Astrocyte (in vitro differentiated cells and primary cell): ENCODE measurements at places on chromosomes 3 and 15.

DNA sequence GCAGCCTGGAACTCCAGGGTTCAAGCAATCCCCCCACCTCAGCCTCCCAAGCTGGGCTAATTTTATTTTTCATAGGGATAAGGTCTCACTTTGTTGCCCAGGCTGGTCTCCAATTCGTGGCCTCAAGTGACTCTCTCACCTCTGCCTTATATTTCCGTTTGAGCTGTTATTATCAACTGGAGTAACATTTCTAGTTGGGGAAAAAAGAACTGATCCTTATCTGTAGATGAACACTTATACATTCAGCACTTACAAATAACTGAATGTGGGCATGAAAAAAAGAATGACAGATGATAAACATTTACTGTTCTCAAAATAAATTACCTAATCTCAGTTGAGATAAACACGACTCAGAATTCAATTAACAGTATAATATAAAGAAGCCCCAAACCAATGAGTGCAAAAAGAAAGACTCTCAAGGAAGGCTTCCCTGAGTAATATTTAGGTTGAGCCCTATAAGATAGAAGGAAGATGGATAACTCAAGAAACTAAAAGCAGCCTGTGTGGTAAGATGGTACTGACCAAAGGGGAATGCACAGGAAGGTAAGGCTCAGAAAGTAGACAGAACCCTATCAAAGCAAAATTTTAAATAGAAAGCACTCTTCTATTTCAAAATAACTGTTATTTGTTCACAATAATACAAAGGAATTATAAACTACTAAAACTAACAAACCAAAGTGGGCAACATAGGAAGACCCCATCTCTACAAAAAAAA is 11.8 kb downstream of the UBE3A start:
- DNase-seq: no peak

- no peak for DNase-seq
Measured at GRCh38 chr3:141388823-141389621, 20.7 kb downstream of the ZBTB38 start.

DNA sequence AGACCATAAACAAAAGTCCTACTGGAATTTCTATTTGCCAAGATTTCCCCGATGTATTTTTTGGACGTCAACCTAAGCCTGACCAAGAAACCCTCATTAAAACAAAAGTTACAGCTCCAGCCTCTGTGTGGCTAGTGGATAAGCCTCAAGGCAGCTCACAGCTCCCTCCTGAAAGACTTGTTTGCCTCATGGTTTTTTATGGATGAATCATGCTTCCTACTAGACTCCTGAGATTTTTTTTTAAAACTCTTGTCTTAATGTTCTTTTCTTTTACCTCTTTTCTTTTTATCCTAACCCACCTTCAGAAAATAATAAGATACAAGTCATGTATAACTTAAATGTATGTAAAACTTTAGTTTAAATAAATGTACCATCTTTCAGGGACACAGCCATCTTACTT is 52.4 kb downstream of the SUCNR1 start:
- peak; percentile 93 for DNase-seq

- DNase-seq: peak; percentile 53
Measured at GRCh38 chr15:74438721-74439316, 5.1 kb upstream of the SEMA7A start.

DNA sequence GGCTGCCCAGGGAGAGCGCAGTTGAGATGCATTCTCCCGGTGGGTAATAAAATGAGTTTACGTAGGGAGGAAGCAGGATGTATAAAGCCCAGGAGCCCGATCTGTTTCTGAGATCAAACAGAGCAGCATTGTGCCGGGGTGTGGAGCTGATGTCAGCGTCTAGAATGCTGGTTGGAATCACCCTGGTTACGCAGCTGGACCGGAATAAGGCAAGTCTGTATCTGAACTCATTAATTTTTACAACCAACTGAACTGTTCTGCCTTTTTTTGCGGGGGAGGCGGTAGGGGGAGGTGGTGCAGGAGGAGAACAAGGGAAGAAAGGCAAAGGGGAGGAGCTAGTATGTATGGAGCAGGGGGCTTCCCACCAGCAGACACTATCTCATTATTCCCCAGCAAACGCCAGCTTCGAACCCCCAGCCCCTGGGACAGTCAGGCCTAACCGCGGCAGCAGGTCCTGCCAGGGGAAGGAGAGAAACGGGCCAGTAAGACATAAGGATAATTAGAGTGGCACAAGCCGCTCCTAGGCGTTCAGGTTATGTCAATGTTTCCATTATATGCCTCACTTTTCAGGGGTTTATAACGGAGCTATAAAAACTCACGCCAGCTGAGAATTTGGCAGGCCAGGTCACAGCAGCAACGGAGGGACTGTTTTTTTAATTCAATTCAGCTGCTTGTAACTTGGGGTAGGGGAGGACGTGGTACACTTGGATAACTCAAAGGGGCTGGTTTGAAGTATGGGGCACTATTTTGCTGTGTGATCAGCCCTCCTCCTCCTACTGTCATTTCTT is 175.3 kb upstream of the HES1 start:
- peak; percentile 87 for DNase-seq

DNA sequence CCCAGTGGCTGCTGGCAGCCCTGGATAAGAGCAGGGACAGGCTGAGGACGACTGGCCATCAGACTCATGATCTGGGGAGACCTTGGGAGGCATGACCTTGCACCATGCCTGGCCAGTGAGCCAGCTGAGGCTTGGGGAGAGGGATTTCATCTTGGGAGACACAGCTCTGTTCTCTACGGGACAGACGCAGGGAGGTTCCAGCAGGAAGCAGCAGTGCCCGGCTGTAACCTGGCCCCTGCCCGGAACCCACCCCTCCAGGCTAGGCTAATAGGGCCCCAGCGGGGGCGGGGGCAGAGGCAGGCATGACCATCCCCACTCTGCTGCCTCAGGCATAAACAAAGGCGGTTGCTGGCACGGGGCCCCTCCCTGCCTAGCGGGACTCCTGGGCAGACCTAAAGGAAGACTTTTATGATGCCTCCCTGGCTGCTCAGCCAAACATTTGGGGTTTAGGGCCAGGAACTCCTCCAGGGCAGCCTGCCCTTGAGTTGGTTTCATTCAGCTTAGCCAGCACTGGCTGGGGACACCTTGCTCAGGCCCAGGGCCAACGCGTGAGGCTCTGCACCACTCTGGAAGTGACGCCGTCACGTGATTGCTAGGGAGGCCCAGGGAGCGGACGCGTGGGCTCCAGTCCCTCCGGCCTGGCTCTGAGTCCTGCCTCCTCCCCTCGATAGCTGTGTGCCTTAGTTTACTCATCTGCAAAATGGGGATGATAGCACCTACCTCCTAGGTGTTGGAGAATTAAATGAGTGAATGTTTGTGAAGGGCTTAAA is 27.6 kb downstream of the HDAC11 start:
- no peak for DNase-seq

- no peak for DNase-seq
Measured at GRCh38 chr3:158766364-158766763, 34.1 kb upstream of the RARRES1 start.

- no peak for DNase-seq
Measured at GRCh38 chr3:107745354-107745753, 222.6 kb downstream of the BBX start.

DNA sequence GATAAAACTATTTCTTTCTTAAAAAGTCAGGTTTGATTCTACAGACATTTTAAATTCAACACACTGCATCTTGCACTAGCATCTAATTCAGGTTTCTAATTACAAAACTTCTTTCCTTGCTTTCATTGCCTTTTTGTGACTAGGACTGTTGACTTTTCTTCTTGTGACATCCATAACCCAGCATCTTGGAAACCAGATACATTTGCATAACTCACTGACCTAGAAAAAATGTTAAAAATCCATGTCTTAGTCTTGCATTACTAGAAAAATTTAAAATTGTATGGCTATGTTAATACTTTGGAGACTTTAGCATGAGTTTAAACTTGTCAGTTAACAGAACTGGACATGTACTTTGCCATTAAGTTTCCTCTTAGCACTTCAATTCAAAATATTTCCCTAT is 72.7 kb downstream of the DTWD1 start:
- no peak for DNase-seq

GRCh38 chr3:123559040-123559861 is 25.6 kb downstream of the HACD2 start:
- peak; percentile 12 for DNase-seq

DNA sequence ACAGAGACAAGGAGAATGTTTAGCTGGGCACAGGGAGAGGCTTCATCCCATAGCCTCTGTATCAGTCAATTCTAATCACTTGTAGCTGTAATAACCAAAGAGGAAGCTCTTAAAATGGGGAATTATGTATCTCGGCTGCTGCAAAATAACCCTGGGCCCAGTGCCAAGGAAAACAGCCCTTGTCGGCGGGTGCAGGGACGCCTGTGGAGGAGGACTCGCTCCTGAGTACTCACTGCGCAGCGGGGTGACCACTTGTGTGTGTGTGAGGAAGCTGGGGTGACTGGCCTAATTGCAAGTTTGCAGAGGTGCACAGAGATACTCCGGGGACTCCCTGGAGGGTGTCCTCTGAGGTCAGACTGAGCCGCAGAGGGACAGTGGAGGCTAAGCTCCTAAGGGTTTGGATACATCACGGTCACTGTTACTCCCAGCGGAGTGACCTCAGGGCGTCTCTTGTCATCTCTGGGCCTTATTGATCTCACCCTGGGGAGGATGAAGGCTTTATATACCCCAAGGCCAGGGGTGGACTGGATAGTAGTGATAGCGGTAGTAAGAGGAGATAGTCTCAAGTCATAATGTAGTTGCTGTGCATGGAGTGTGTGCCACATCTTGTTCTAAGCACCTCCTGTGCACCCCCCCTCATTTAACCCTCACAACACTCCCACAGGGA is 37.2 kb downstream of the SLC6A6 start:
- DNase-seq: no peak

GRCh38 chr3:141111364-141112155 is 60.4 kb downstream of the SPSB4 start:
- DNase-seq: no peak

- DNase-seq: no peak
Measured at GRCh38 chr3:186079925-186080324, 29.0 kb downstream of the ETV5 start.

DNA sequence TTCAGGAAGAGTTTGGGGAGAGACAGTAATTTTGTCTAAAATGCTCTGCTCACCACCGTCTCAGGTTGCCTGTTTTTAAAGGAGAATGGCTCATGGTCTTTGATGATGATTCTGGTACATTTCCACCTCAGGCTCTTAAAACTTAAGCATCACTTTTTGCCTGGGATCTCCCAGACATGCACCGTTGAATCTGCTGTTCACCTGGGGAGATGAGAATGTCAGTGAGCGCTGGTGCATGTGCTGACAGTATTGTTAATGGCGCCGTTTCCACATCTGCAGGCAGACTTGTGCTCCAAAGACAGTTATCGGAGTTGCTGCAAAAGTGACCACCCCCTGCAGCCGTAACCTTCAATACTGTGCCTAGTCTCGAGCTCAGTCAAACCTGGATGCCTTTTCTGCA is 219.0 kb upstream of the TPM1 start:
- no peak for DNase-seq

DNA sequence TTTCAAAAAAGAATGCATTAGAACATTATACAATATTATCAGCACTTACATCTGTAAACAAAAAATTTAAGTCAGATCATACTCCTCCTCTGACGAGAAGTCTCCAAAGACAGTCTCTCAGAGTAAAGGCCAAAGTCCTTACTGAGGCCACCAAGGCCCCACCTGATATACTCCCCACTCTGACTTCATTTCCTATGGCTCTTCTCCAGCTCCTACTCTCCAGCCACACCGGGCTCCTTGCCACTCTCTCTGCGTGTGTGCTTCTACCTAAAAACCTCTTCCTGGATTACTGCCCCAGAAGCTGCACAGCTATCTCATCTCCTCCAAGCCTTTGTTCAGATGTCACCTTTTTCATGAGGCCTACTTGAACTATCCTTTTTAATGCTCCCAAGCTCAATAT is 5.0 kb downstream of the DCP1A start:
- peak; percentile 32 for DNase-seq

DNA sequence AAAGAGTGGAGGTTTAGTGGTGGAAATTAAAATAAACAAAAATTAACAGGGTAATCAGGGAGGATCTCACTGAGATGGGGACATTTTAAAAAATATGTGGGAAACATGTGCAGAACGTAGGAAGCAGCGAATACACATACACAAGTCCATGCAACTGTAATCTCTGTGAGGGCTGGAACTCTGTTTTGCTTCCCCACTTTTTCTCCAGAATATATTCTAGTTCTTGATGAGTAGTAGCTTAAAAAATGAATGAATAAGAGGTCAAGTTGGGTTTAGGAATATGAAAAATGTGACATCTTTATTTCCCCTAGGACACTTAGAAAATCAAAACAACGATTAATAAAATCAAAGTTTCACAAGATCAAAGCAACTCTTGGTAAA is 312.2 kb upstream of the ZNF717 start:
- DNase-seq: peak; percentile 10

DNA sequence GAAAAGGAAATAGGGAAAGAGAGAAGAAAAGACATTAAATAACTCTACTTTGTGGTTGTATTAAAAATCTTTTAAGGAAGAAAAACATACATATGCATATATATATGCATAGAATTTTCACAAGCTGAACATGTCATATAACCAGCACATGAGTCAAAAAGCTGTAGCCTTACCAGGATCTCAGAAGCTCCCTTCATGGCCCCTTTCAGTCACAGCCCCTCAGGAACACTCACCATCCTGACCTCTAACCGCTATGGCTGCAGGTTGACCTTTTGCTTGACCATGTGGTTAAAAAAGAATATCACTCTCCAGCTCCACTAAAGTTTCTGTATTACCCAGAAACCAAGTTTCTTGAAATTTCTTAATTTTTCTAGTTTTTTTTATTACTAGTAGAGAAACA is 103.4 kb downstream of the CHST2 start:
- DNase-seq: no peak

GRCh38 chr15:76340198-76340802 is 3.7 kb downstream of the ISL2 start:
- no peak for DNase-seq

DNA sequence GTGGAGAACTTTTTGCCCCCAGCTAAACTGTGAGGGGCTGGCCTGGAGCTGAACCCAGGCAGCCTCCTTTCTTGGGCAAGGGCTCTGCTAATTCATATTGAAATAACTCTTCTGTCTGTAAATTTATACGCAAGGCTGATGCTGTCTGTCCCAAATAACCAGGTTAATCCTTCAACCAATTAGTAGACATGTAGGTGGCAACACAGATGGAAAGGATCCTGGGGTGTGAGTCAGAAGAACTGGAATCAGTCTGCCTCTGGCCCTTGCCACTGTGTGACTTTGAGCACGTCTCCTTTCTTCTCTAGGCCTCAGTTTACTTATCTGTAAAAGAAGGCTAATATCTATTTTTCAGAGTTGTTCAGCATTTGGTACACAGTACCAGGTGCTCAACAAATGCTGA is 48.3 kb upstream of the IREB2 start:
- DNase-seq: no peak

GRCh38 chr15:83565553-83566159 is 88.3 kb upstream of the ADAMTSL3 start:
- DNase-seq: no peak

- no peak for DNase-seq
Measured at GRCh38 chr15:66216806-66217205, 36.7 kb downstream of the MEGF11 start.

DNA sequence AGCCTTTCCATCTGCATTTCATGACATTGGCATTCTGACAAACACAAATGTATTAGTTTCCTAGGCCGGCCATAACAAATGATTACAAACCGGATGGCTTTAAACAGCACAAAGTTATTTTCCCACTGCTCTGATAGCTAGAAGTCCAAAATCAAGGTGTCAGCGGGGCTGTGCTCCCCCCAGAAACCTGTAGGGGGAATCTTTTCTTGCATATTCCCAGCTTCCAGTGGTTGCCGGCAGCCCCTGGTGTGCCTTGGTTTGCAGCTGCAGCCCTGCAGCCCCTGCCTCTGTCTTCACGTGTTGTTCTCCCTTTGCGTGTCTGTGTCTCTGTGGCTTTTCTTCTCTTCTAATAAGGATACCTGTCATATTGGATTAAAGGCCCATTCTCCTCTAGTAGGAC is 79.0 kb upstream of the CDV3 start:
- no peak for DNase-seq
